ENCODE measurements at places on chromosomes 1 and 21. TPM values are rescaled to one million over a fixed set of nuclear protein-coding genes. Genes with fewer than 3 reads are reported as not detected.

DNA sequence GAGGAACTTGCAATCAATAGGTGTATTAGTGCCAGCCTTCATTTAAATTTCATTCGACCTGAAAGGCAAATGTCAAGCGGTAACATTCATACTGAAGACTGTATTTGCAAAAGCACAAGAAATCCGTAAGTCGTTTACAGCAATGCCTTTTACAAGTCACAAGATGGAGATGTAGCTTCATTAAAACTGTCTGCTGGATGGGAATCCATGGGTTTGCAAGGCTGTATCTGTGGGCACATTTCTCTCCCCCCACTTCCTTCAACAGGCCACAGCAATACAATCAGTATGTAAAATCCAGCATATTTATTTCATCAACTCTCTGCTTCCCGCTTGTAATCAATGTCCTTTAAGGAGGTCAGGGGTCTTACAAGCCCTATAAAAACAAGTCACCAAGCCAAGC is 147.1 kb downstream of the SLC45A1 start:
- DNase-seq: no peak
- peaks cover 55% of the 10 kb centered on the region for H3K4me1 ChIP-seq
- H3K36me3 ChIP-seq: peaks cover 5% of the 10 kb centered on the region
- no peaks in the 10 kb centered on the region for H3K27me3 ChIP-seq
- H3K27ac ChIP-seq: peak overlapping the region; percentile 65

DNA sequence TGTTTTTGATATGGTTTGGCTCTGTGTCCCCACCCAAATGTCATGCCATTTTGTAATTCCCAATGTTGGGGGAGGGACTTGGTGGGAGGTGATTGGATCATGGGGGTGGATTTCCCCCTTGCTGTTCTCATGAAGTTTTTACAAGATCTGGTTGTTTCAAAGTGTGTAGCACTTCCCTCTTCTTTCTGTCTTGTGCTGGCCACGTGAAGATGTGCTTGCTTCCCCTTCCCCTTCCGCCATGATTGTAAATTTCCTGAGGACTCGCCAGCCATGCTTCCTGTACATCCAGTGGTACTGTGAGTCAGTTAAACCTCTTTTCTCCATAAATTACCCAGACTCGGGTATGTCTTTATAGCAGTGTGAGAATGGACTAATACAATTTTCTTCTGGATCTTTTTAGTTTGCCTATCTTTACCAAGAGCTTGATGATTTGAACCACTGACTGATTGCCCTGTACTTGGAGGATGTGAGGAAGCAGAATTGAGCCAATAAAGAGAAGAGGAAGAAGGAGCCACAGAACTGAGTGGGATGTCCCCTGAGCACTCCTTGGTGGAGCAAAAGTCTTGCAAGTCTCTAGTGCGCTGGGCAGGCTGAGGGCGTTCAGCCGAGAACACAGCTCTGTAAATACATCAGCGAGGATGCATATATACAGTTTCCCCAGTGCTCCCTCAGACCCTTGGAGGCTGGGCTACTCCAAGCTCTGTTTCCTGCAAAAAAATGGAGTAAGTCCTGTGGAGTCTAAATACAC is 102.6 kb downstream of the CYYR1 start:
- H3K36me3 ChIP-seq: no peaks in the 10 kb centered on the region
- H3K4me3 ChIP-seq: no peak overlapping the region
- no peak for DNase-seq
- no peaks in the 10 kb centered on the region for H3K27me3 ChIP-seq

GRCh38 chr21:43585924-43586413 is 73.3 kb downstream of the HSF2BP start:
- no peak for DNase-seq
- peaks cover 8% of the 10 kb centered on the region for H3K27me3 ChIP-seq
- no peak overlapping the region for H3K27ac ChIP-seq
- H3K36me3 ChIP-seq: no peaks in the 10 kb centered on the region

CLDN8 gene
- polyA plus RNA-seq: not detected

DNA sequence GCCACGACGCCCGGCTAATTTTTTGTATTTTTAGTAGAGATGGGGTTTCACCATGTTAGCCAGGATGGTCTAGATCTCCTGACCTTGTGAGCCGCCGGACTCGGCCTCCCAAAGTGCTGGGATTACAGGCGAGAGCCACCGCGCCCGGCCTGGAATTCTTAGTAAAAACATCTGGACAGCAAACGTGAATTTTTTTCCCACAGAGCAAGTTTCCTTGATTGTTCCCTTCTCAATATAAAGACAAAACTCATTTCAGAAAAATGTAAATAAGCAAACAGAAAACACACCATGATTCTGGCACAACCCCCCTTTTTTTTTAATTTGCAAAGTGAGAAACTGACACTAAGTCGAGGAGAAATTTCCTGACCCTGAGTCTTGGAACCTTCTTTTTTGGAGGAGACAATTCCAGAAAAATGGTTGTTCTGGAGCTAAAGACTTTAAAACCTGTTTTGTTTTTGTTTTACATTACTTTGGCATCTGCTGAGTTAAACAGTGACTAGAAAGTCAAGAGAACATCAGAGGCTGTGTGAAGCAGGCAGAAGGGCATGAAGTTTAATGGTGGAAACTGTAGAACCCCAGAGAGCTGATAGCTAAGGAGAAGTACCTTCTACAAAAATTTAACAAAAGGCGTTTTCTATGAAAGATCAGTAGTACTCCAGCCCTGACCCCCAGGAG is 10.3 kb upstream of the HMGCS2 start:
- H3K27ac ChIP-seq: no peak overlapping the region
- no peaks in the 10 kb centered on the region for H3K36me3 ChIP-seq
- no peaks in the 10 kb centered on the region for H3K4me1 ChIP-seq
- H3K27me3 ChIP-seq: peaks cover 15% of the 10 kb centered on the region
- no peak overlapping the region for H3K4me3 ChIP-seq
- DNase-seq: no peak

Data from naive B cell (primary cell).